ENCODE measurements at places on chromosomes 2 and 18.
A peak's percentile ranks its signal among the peaks of the same experiment; 100 is the strongest.

DNA sequence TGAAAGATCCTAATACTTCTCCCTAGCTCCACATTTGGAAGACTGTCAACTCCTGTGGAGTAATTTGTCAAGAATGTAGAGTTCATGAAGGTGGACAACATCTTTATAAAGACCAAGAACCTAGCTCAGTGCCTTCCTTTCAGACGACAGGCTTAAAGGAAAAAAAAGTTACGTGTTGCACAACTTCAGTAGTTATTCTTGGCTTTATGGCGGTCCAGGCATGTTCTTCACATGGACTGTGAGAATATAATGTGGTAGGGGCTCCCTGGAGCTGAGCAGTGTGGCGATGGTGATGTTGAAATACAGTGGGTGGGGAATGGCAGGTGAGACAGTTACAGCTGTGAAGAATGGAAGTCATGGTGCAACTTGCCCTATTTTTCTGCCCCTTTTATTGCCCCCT, 3.9 kb downstream of the TAF1B start:
- no peak for DNase-seq

DNA sequence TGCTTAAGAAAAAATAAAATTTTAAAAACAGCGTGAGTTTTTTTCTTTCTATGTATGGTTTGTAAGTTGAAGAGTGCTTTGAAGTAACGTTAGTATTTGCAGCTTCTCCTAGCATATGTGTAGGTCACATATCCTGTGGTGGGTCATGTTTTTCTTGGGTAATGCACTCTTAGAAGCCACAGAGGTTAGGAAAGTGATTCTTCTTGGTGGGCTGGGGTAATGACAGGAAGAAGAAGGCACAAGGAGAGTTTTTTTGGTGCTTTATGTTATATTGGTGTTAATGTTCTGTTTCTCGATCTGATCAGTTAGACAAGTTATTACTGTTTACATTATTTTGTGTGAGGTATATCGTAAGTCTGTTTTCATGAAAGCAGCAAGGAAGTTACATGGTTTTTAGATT, 109.0 kb downstream of the ICA1L start:
- DNase-seq: no peak

GRCh38 chr18:9735238-9735637, 27.1 kb downstream of the RAB31 start:
- DNase-seq: no peak

GRCh38 chr18:21463718-21464117, 136.8 kb downstream of the ESCO1 start:
- DNase-seq: no peak

DNA sequence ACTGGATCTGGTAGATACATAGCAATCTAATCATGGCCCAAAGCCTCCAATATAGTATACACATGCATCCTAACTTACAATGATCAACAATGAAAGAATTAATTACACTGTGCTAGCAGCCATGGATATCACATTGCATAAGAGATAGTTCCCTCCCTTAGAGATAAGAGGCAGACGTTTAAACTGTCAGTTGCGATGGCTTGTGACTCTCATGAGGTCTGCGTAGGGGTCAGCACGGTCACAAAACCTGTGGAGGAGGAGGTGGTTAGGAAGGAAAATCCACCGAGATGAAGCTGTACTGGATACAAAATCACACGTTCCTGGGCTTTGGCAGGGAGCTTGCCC, 800 bp upstream of the RALB start:
- no peak for DNase-seq

DNA sequence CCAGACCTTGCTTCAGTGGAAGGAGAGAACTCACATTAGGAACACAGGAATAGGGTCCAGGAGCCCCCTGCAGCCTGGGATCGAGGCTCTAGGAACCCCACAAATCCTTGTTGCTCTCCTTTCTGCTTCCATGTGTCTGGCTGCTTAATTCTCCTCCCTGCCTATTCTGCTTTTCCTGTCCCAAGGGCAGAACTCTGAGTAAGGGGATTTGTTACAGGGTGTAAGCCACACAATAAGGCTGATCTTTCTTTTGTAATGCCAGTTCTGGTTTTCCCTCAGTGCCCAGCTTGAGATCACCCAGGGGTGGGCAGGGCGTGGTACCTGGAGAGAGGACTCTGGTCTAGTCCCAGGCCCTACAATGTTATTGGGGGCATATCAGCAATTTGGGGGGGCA, 119.6 kb upstream of the MGAT5 start:
- DNase-seq: no peak

DNA sequence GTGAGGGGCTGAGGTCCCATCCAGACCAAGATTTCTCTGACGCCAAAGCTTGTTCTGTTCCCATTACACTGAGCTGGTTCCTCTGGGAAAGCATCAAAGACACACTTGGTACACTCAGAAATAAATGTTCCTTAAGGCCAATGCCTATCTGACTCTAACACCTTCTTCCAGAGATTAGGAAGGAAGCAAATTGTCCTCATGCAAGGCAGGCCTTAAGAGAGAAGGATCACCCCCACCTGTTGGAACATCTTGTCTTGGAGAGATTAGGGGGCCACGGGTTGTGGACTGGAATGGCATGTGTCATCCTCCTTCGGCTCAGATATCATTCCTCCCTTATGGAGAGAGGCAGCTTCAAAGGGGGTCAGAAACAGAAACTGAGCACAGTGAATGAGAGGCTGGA, 100.2 kb downstream of the ANKRD44 start:
- DNase-seq: no peak

DNA sequence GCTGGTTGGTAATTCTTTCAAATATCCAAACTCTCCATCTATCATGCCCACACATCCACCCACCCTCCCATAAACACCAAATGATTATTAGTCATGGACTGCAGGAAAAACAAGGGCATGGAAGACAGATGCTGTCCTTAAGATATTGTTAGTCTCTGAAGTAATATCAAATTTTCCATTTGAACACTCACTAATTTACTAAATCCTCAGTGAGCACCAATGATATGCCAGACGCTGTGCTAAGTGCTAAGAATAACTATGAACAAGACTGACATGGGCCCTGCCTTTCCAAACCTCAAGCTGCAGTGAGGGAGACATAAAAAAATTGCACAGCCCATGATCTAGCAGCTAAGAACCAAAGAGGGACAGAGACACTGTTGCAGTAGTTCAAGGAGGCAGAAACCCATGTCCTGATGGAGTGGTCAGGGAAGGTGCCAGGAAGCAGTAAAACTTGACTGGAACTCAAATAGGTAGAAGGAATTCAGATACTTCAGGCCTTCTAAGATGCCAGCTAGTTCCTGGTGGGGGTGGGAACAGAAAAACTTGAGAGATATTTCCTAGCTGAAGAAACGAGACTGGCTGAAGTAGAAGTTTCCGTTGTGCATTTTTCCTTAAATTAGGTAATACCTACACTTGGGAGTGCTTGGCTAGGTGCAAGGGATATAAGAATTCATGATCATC, 182.1 kb downstream of the OSR1 start:
- DNase-seq: no peak

- DNase-seq: no peak
Measured at GRCh38 chr2:20304411-20304810, 46.2 kb downstream of the PUM2 start.

DNA sequence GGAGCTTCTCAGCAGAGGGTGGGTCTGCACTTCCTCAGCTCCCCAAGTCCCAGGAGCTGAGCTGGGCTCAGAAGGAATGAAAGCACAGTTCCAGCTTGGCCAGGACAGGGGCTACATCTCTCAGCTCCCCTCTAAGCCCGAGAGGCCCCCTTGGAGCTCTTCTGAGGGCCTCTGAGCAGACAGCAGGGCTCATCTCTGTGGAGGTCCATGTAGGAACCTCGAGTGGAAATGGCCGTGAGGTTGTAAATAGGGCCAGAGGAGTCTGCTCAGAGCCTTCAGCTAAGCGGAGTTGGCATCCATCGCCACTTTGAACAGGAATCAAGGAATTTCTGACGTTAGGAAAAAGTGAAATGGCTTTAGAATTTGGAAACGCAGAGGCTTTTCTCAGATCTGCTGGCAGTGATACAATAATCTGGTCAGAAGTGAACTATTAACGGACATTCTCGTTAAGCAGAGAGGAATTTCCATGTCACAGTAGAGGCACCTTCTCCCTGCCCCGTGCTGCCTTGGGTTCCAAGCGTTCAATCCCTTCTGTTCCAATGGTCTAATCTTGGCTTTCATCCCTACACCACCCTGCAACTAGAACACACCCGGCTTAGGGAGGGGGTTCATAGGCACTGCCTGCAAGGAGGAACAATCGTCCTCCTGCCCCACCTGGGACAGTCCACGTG, 213.9 kb downstream of the NDUFA10 start:
- no peak for DNase-seq

DNA sequence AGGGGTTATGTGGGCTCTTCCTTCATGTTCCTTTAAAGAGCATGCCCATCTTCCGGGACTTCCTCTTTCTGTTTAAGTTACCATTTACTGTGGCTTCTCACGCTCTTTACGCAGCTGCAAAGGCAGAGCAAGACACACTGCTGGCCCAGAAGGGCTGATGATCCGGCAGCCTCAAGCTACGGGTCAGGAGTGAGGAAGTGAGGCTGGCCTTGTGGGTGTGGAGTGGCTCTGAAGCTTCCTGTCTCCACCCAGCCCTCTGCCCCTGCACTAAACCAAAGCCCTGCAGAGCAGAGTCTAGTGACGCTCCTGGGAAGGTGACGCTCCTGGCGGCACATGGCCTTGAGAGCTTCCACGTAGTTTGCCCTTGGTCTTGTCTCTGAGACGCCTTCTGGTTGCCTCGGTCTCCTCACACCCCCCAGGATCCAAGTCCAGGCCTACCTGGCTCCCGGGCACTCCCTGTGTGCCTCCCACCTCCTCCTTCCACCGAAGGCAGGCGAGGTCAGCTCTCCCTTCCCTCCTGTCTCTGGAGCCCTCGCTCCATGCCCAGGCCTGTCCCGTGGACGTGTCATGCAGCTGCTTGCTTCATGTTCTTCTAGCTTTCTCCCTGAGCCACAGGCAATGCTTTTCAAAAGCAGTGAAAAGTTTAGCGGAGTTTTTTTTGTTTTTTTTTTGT, 50.3 kb downstream of the ARL4C start:
- peak; percentile 27 for DNase-seq
